CD4-positive, alpha-beta T cell (primary cell): ENCODE measurements at places on chromosomes 6 and 20.

DNA sequence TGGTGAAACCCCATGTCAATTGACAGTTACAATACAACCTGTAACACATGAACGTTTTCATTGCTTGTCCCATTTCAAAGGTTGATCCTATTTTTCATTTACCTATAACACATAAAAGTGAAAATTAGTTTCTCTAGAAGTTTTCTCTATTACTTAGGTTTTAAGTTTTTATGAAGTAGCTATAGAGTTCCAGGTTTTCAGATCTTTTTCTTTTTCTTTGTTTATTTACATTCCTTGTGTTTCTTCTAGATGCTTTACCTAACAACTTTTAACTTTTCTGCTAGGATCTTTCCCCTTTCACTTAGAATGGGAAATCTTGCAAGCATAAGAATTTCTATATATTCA lies 232.6 kb downstream of the PLCB1 start:
- H3K4me3 ChIP-seq = no peak overlapping the region
- no peaks in the 10 kb centered on the region for H3K36me3 ChIP-seq

DNA sequence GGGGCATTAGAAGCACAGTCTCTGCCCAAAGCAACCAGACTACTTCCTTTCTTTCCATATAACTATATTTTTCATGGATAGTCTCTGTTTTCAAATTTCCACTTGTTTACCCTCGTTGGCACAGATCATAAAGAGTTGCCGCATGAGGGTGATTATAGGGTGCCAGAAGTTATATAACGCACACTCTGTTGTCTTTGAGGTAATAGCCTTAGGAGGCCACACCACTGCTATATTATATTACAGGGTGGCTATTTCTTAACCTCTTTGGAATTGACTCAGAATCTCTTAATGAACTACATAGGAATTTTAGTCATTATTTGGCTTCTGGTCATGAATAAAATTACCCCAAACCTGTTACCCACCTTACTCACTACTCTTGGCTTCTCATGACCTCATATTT lies 43.7 kb downstream of the KCNQ5 start:
- DNase-seq = no peak
- H3K4me1 ChIP-seq = no peaks in the 10 kb centered on the region
- H3K27ac ChIP-seq = no peak overlapping the region
- no peaks in the 10 kb centered on the region for H3K36me3 ChIP-seq
- no peaks in the 10 kb centered on the region for H3K27me3 ChIP-seq

DNA sequence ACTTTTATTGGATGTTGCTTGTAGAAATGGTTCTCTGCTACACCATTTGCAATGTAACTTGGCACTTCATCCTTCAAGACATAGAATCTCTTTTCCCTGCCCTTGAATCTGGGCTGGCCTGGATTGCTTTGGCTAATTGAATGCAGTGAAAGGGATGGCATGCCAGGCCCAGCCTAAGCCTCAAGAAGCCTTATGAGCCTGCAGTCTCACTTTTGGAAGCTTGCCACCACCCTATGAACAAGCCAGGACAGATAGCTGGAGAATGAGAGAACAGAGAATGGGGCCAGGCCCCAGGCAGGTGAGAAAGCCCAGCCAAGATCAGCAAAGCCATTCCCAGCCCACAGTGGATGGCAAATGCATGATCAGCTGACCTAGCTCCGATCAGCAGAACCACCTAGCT lies 350.7 kb upstream of the RNF24 start:
- H3K36me3 ChIP-seq = no peaks in the 10 kb centered on the region
- DNase-seq = no peak

DNA sequence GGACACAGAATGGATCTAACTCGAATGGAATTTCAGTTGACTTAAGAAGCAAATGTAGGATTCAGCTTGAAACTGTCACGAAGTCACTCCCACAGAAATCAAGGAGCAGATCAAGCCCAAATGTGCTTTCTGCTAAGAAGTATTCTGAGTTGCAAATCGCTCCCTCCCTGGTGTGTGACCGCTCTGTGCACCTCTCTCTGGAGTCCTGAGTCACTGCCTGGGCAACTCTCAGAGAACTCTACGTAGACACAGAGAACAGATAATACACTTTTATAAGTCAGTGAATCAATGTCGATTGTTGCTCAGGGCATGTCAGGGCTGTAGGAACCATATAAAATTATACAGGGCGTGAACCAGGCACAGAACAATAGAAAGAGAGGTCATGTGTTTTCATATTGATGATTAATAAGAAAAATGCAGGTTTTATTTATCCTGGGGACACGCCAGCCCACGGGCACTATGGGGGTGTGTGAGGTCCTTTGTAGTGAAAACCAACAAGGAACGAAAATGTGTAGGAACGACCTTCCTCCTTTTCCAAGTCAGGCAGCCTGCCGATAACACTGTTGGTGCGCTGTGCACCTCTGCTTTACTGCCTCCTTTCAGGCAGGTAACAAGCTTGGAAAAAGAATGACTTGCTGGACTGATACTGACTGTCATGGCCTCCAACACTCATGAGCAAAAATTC lies 248.1 kb upstream of the FOXQ1 start:
- H3K4me1 ChIP-seq = no peaks in the 10 kb centered on the region
- no peaks in the 10 kb centered on the region for H3K27me3 ChIP-seq
- H3K36me3 ChIP-seq = no peaks in the 10 kb centered on the region
- no peak overlapping the region for H3K4me3 ChIP-seq
- H3K27ac ChIP-seq = no peak overlapping the region

DNA sequence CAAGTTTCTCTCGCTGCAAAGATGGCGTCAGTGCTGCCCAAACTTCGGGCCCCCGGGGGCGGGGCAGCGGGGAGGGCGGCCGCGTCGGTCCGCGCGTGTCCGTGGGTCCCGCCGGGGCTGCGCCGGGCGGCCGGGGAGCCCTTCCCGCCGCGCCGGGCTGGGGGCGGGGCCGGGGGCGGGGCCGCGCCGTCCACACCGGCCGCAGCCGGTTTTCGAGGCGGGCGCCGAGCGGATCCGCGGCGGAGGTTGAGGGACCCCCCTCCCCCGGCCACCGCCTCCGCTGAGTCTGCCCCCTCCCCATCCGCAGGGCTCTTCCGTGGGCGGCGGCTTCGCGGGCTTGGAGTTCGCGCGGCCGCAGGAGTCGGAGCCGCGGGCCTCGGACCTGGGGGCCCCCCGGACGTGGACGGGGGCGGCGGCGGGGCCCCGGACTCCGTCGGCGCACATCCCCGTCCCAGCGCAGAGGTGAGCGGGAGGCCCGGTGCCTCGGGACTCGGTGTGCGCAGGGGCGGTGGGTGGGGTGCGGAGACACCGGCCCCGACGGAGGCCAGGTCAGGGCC lies 572 bp downstream of the SLC2A4RG start:
- H3K4me1 ChIP-seq = peaks cover 51% of the 10 kb centered on the region
- no peaks in the 10 kb centered on the region for H3K27me3 ChIP-seq

- DNase-seq = no peak
- H3K4me3 ChIP-seq = no peak overlapping the region
- peaks cover 24% of the 10 kb centered on the region for H3K36me3 ChIP-seq
These were observed 29.9 kb downstream of the COX4I2 start for GRCh38 chr20:31667315-31668285.
